ENCODE measurements at places on chromosomes 6 and 20. TPM values are rescaled to one million over a fixed set of nuclear protein-coding genes. Genes with fewer than 3 reads are reported as not detected.
A peak's percentile ranks its signal among the peaks of the same experiment; 100 is the strongest.

HDGFL1 gene
- not detected for total RNA-seq

DNA sequence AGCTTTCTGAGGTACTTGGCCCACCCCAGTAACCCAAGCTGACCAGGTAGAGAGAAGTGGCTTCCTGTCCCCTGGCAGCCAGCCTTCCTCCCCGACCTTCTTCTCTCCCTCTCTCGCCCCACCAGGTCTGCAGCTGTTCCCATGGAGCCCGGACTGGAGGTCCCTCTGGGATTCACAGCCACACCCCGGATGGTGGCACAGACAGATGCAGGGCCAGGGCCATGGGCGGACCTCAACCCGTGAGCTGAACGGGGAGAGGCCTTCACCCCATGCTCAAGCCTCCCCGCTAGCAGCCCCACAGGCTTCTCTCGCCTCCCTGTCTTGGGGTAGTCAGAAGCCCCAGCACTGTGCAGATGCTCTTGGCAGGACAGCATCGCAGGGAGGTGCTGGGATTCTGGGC lies 41.3 kb downstream of the CPXM1 start:
- peaks cover 11% of the 10 kb centered on the region for H3K27me3 ChIP-seq
- no peak for DNase-seq
- no peaks in the 10 kb centered on the region for H3K36me3 ChIP-seq
- no peak overlapping the region for H3K27ac ChIP-seq
- peaks cover 5% of the 10 kb centered on the region for H3K4me1 ChIP-seq

DNA sequence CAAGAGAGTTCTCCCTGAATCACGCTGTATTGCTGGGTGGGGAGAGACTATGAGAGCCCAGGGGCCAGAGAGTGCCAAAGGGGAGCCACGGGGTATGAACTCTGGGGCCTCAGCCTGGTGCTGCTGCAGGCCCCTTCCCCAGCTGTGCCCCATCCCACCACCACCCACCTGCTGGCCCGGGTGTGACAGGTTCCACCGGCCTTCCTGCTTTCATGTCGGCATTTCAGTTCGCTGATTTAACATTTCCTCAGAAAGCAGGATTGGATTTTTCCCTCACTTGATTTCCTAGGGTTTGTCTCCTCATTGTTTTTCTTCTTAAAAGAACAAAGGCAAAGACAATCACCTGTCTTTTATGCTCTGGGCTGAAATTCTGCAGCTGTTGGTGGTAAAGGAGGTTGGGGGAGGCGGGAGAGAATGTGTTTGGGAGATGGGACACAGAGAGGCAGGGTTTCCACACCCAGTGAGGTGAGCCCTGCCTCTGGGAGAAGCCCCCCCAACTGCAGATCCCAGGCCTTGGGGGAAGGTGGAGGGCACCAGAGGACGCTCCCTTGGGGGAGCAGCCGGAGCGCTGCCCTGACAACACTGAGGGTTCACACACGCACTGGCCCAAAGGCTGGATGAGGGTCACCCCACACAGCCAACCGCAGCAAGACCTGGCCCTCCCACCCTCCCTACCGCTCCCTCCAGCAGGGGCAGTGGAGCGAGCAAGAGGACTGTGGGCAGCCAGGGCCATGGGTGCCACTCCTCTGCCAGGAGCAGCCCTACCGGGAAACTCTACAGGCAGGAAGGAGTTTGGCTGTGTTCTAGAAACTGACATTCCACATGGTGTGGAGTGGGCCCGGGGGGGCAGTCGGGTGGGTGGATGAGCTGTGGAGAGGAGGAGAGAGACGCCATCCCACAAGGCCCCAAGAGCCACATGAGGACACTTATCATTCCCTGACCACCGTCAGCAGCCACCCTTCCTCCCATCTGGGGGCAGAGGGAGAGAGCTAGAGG lies 10.5 kb upstream of the MLN start:
- H3K27me3 ChIP-seq, result no peaks in the 10 kb centered on the region
- no peak for DNase-seq
- H3K27ac ChIP-seq, result no peak overlapping the region
- no peaks in the 10 kb centered on the region for H3K36me3 ChIP-seq
- H3K4me3 ChIP-seq, result no peak overlapping the region

DNA sequence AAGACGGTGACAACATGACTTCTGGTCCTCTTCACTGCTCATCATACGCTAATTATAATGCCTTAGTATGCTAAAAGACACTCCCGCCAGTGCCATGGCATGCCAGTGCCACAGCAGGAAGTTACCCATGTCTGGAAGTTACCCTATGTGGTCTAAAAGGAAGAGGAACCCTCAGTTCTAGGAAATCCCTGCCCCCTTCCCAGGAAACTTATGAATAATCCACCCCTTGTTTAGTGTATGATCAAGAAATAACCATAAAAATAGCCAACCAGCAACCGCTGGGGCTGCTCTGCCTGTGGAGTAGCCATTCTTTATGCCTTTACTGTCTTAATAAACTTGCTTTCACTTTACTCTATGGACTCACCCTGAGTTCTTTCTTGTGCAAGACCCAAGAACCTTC lies 15.8 kb upstream of the SERPINB9 start:
- no peaks in the 10 kb centered on the region for H3K27me3 ChIP-seq
- H3K27ac ChIP-seq, result no peak overlapping the region
- H3K4me1 ChIP-seq, result peaks cover 16% of the 10 kb centered on the region
- H3K36me3 ChIP-seq, result no peaks in the 10 kb centered on the region

DNA sequence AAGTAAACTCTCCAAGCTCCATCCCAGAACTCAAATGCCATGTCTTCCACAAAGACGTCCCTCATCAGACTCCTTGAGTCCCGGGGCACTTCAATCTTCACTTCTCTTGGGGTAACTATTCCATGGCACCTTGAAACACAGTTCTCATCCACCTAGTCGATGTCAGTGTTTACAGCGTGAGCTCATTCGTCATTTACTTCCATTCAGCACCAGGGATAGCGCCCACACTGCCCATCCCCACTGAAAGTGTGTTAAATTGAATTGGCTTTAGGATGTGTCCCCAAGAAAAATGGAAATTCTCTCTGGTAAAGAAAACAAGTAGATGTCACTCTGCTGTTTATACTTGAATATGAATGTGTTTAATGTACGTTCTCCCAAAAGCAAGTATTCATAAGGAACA lies 31.3 kb downstream of the KCNK15 start:
- DNase-seq, result peak; percentile 84
- H3K27ac ChIP-seq, result no peak overlapping the region
- H3K4me3 ChIP-seq, result no peak overlapping the region
- H3K27me3 ChIP-seq, result peaks cover 11% of the 10 kb centered on the region
- no peaks in the 10 kb centered on the region for H3K36me3 ChIP-seq
- H3K4me1 ChIP-seq, result no peaks in the 10 kb centered on the region

DNA sequence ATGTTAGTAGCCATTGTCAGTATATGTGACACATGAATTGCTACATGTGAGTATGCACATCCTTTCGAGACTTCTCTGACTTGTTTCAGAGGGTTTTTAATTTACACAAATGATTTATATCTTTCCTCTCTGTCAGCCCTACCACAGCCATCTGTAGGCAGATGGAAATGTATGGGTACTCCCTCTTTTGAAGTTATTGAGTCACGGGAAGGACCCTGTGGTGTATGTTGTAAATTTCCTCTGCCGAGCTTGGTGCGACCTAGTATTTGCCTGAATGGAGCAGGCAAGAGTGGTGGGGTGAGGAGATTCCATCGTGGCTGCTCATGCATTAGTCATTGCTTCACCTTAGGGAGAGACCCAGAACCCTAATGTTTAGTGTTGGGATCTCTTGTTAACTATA lies 171.9 kb downstream of the JARID2 start:
- no peak overlapping the region for H3K4me3 ChIP-seq
- H3K27me3 ChIP-seq, result no peaks in the 10 kb centered on the region
- no peak overlapping the region for H3K27ac ChIP-seq
- no peak for DNase-seq
- peaks cover 10% of the 10 kb centered on the region for H3K4me1 ChIP-seq

DNA sequence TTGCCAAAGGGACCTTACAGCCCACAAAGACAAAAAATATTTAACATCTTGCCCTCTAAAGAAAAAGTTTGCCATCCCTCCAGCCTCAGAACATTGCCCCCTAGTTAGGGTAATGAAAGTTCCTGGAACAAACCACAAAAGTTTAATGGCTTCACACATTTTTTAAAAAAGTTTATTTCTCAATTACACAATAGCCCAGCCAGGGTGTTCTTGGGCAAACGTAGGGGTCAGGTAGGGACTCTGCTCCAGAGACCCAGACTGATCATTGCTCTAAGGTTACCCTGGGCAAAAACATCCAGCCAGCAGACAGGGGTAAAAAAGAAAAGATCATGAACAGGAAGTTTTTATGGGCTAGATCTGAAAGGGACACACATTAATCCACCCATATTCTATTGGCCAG lies 4.5 kb upstream of the ISM1 start:
- DNase-seq, result no peak
- no peaks in the 10 kb centered on the region for H3K4me1 ChIP-seq
- no peaks in the 10 kb centered on the region for H3K36me3 ChIP-seq
- H3K4me3 ChIP-seq, result no peak overlapping the region
- H3K27ac ChIP-seq, result no peak overlapping the region
- H3K27me3 ChIP-seq, result peaks cover 75% of the 10 kb centered on the region

CGAS gene
- total RNA-seq, result 2.5 TPM

MLN gene
- total RNA-seq, result not detected

GRCh38 chr6:125157280-125157679 lies 3.7 kb downstream of the TPD52L1 start:
- no peaks in the 10 kb centered on the region for H3K36me3 ChIP-seq
- no peak for DNase-seq
- no peaks in the 10 kb centered on the region for H3K4me1 ChIP-seq
- peaks cover 25% of the 10 kb centered on the region for H3K27me3 ChIP-seq
- H3K27ac ChIP-seq, result no peak overlapping the region
- no peak overlapping the region for H3K4me3 ChIP-seq

DNA sequence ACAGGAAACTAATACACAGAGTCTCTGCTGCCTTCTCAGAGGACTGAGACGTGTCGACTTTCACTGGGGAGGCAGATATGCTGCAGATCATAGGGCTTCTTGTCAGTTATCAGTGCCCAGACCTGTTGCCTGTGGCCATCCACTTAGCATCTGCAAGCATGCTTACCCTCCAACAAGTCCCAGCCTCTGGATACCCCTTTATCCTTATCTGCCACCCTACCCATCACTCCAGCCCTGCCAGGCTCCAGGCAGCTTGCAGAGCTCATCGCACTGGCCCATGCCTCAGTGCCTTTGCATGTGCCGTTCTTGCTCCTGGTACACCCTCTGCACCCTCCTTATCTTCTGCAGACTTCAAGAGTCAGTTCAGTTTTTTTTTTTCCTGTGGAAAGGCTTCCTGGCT lies 119.2 kb downstream of the TOX2 start:
- no peaks in the 10 kb centered on the region for H3K27me3 ChIP-seq
- H3K27ac ChIP-seq, result no peak overlapping the region
- H3K4me3 ChIP-seq, result no peak overlapping the region
- peaks cover 16% of the 10 kb centered on the region for H3K4me1 ChIP-seq
- no peak for DNase-seq

FNDC11 gene
- 2.8 TPM for total RNA-seq

GRCh38 chr20:62367136-62367632 lies at the start of gene LAMA5:
Gene LAMA5, minus strand, starts transcription at chr20:62367312. Its CDS starts 67 bp downstream, at chr20:62367245.
- H3K27ac ChIP-seq, result peak within 1 kb of the TSS; percentile 53
- H3K36me3 ChIP-seq, result peaks cover 3% of the 10 kb centered on the region
- no peaks in the 10 kb centered on the region for H3K27me3 ChIP-seq
- peaks cover 40% of the 10 kb centered on the region for H3K4me1 ChIP-seq
- peak within 1 kb of the TSS; percentile 85 for H3K4me3 ChIP-seq

DNA sequence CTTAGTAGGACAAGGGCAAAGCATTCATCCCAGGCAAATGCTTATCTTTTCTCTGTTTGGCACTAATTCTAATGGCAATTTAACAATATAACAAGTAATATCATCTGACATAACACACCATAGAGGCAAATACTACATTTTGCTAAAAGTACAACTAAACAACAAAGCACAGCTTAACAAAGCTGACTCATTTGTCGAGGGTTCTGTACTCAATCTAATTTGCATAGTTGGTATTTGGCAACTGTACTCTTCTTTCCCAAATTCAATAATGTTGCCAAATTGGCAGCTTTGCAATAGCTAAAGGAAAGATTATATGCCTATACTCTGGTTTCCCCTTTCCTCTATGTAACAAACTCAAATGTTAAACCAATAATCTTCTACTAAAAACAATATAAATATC lies 461.0 kb downstream of the PKHD1 start:
- H3K4me3 ChIP-seq, result no peak overlapping the region
- H3K27me3 ChIP-seq, result no peaks in the 10 kb centered on the region
- H3K36me3 ChIP-seq, result no peaks in the 10 kb centered on the region
- no peaks in the 10 kb centered on the region for H3K4me1 ChIP-seq
- no peak for DNase-seq

- H3K36me3 ChIP-seq, result no peaks in the 10 kb centered on the region
- no peak overlapping the region for H3K27ac ChIP-seq
- DNase-seq, result peak; percentile 66
- H3K27me3 ChIP-seq, result no peaks in the 10 kb centered on the region
- H3K4me3 ChIP-seq, result no peak overlapping the region
These were observed 50.0 kb upstream of the PLCB1 start for GRCh38 chr20:8082025-8082424.

DNA sequence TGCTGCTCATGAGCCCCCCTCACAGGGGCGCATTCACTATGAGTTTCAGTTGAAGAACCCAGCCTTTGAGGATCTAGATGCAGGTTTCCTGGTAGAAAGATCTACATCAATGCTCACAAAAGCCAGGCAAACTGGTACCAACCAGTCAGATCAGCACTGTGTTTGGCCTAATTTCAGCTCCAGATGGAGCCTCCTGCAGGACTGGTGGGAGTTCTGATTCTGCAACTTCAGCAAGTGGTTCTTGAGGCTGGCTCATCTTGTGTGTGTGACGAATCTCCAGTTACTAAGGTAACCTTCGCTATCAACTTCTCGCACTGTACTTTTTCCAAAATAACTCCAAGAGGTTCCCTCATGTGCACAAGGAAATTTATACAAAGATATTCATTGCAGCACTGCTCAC lies 118.8 kb downstream of the ZMYND8 start:
- H3K27me3 ChIP-seq, result no peaks in the 10 kb centered on the region
- H3K27ac ChIP-seq, result no peak overlapping the region
- peaks cover 81% of the 10 kb centered on the region for H3K36me3 ChIP-seq
- H3K4me1 ChIP-seq, result no peaks in the 10 kb centered on the region

DNA sequence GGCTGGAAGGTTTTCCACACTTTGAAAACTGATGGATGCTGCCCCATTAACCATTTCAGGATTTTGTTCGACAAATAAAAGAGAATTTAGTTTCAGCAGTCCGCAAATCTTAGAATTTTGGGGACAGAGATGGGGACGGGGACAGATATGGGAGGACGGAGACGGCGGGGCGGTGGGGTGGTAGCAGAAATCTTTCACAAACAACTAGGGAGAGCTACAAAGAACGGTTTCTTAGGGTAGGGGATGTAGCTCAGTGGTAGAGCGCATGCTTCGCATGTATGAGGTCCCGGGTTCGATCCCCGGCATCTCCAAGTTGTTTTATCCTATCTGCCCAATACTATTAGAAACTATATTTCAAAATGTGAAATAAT lies 15.1 kb downstream of the HMGN4 start:
- H3K27me3 ChIP-seq, result no peaks in the 10 kb centered on the region

PDE10A gene
- total RNA-seq, result 27.8 TPM

LCA5 gene
- 18.8 TPM for total RNA-seq

STAU1 gene
- 88.0 TPM for total RNA-seq

- H3K36me3 ChIP-seq, result no peaks in the 10 kb centered on the region
- no peak overlapping the region for H3K27ac ChIP-seq
These were observed 201.4 kb upstream of the HDDC2 start for GRCh38 chr6:125503181-125503580.

MYT1 gene
- 2.4 TPM for total RNA-seq
